ENCODE measurements at places on chromosomes 13 and 19. TPM values are rescaled to one million over a fixed set of nuclear protein-coding genes. Genes with fewer than 3 reads are reported as not detected.

Gene ACP7
- total RNA-seq = 0.27 TPM

Gene LRRC4B
- 0.07 TPM for total RNA-seq

Gene GIPC3
- 0.79 TPM for total RNA-seq

Gene KIR3DL2
- total RNA-seq = not detected

Gene VSTM2B
- not detected for total RNA-seq

Gene PSG5
- not detected for total RNA-seq

Gene APC2
- 0.13 TPM for total RNA-seq

Gene SYDE1
- 14.0 TPM for total RNA-seq

Gene FUT3
- total RNA-seq = not detected

Gene SLITRK5
- not detected for total RNA-seq

Gene TRPM4
- total RNA-seq = 16.5 TPM

Gene GRIN3B
- total RNA-seq = 0.80 TPM

Gene DPF1
- 2.1 TPM for total RNA-seq

Gene ZNF544
- 54.0 TPM for total RNA-seq

Gene TMEM255B
- 29.9 TPM for total RNA-seq

Gene NTN5
- not detected for total RNA-seq

Gene FSD1
- 16.0 TPM for total RNA-seq

Gene PLIN4
- total RNA-seq = under 0.01 TPM

Gene ZNF155
- 7.2 TPM for total RNA-seq

Gene LILRA6
- not detected for total RNA-seq

Gene GNA15
- total RNA-seq = 0.07 TPM

Gene SPACA4
- not detected for total RNA-seq

Gene PSPN
- total RNA-seq = 0.93 TPM

Gene CHAMP1
- total RNA-seq = 20.5 TPM

Gene F2RL3
- total RNA-seq = 2.4 TPM

Gene ZNF865
- total RNA-seq = 1.6 TPM

Gene SLC6A16
- 1.3 TPM for total RNA-seq
